ENCODE measurements at places on chromosomes 4 and X.

- DNase-seq, result no peak
These were observed 230.2 kb upstream of the STK26 start for GRCh38 chrX:131792789-131793462.

GRCh38 chr4:1850276-1850675 is 5.7 kb downstream of the LETM1 start:
- no peak for DNase-seq

- no peak for DNase-seq
These were observed 173.0 kb upstream of the PCDH18 start for GRCh38 chr4:137705171-137705783.

DNA sequence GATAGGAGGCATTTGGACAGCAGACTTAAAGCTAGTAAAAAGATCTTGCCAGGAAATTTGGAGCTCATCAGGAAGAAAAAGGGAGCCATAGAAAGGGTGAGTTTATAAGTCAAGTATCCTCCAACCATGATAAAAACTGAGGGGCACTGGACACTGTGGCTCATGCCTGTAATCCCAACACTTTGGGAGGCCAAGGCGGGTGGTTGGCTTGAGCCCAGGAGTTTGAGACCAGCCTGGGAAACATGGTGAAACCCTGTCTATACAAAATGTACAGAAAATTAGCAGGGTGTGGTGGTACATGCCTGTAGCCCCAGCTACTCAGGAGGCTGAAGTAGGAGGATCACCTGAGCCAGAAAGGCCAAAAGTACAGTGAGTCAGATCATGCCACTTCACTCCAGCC is 48.7 kb downstream of the ANTXR2 start:
- DNase-seq, result no peak

GRCh38 chr4:180717451-180718033 is 1525.7 kb upstream of the TENM3 start:
- DNase-seq, result no peak

GRCh38 chrX:9340598-9341290 is 124.1 kb upstream of the TBL1X start:
- DNase-seq, result no peak

DNA sequence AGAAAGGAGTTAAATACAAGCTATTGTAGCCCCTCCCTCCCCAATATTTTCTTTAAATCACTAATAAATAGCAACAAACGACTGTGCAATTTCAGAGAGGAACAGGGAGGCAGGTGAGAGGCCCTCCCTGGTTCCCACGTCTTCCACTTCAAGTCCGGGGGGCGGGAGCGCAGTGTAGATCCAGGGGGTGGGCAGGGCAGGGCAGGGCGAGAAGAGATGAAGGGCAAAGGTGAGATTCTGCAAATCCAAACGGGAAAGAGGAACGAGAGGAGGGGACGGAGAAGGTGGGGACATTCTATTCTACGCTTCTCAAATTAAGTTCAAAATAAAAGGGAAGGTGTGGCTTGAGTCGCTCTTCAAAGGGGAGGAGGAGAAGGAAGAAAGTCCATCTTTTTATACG is 6.8 kb downstream of the NKX6-1 start:
- no peak for DNase-seq

GRCh38 chr4:46389301-46389775 is 590 bp downstream of the GABRA2 start:
- no peak for DNase-seq

- peak; percentile 69 for DNase-seq
These were observed 39.4 kb downstream of the PPM1K start for GRCh38 chr4:88244816-88245579.

GRCh38 chr4:145069361-145069760 is 28.6 kb downstream of the ANAPC10 start:
- no peak for DNase-seq

- DNase-seq, result no peak
These were observed 196.1 kb upstream of the GYPA start for GRCh38 chr4:144336633-144337032.
